Endothelial cell of umbilical vein (primary cell): ENCODE measurements at places on chromosomes 7 and 10. TPM values are rescaled to one million over a fixed set of nuclear protein-coding genes. Genes with fewer than 3 reads are reported as not detected.

KLF14 gene
- not detected in 2 replicates for total RNA-seq

ARL5B gene
- total RNA-seq: 19.1 and 19.4 TPM in 2 replicates

DNA sequence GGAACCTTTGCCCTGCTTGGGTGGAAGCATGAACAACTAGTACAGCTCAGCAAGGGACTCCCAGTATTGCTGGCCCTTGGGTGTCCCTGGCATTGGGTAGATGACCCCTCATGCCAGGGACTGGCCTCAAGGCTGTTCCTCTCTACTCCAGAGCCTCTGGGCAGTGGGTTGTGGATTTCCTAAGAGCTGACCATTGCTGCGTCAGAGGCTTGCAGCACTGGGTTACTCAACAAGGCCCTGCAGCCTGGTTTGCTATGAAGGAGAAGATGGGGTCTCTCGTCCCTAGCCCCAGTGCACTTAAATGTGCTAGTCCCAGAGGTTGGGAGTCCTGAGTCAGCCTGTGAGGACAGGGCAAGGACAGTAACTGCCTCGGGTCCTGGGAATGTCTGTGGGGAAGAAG is 2.5 kb downstream of the VSIR start:
- DNase-seq: no peak

DNA sequence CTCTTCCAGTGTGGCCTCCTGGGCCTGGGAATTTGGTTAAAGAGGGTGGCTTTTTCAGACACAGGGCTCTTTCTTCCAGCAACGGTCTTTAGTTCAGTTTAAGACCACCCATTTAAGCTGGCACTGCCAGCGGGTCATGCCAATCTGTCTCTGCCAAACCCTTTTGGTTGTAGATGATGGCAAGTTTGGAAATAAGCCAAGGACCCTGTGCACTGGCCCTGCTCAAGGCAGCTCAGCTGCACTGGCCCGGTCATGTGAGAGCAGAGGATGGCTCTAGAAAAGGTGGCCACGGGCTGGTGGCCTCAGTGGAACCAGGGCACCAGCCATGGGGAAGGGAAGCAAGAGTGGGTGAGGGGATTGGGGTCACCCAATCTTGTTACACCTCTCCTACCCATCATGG is 294.1 kb downstream of the GLRX3 start:
- no peak for DNase-seq

SERPINE1 gene
- total RNA-seq: 2,296 and 2,645 TPM in 2 replicates

TFEC gene
- total RNA-seq: 7.9 TPM in 2 replicates

- DNase-seq: no peak
These were observed 2.8 kb upstream of the BCL7B start for GRCh38 chr7:73560109-73560835.

ANKRD26 gene
- total RNA-seq: 7.2 and 9.5 TPM in 2 replicates

GRCh38 chr10:52483587-52483986 is 169.5 kb downstream of the DKK1 start:
- no peak for DNase-seq

GRCh38 chr10:113666682-113667252 is 2.9 kb upstream of the NRAP start:
- no peak for DNase-seq

DNA sequence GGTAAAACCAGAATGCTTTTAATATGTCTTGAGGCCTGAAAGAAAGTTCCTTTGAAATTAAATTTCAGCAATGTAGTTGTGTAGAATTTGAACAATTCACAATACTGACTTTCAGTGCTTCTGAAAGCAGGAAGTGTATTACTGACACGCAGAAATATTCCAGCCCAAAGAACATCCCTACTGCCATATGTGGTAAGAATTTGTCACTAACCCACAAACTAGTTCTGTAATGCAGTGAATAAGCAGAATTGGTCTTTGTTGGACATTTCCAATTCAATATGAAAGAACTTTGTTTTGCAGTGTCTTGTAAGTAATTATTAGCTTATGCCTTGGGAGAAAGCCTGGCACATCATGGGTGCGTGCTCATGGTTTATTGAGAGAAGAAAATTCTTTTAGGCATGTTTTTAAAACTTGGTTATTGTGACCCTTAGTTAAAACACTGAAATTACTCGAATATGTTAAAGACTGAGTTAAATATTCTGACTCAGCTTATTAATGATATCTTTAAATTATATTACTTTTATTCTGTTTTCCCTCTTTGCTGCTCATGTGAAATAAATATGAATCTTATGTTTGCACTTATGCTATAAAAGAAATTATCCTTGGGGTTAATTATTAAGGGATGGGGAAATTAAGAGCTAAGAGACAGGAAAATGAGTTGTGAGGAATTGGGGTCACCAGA is 33.4 kb downstream of the PTPN12 start:
- DNase-seq: peak; percentile 48

FBH1 gene
- total RNA-seq: 86.1 and 97.0 TPM in 2 replicates

ZNF488 gene
- total RNA-seq: 0.28 and 0.38 TPM in 2 replicates

GRCh38 chr7:32583791-32584190 is 88.5 kb downstream of the AVL9 start:
- no peak for DNase-seq

SNX10 gene
- total RNA-seq: 0.80 and 1.2 TPM in 2 replicates

DNA sequence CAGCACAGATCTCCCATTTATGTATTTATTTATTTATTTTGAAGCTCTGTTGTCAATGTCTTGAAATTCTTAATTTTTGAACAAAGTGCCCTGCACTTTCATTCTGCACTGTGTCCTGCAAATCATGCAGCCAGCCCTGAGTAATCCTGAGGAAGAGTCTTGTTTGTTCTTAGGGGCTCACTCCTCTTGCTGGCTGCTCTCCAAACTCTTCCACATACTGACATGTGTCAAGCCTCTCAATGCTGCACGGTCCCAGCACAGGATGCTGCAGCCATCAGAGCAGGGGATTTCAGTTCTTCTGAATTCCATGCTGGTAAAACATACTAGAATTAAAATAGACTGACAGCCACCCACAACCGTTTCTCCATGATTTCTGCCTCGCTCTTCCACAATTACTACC is 207.2 kb downstream of the PARD3 start:
- DNase-seq: peak; percentile 55

- no peak for DNase-seq
These were observed 28.8 kb downstream of the PAX2 start for GRCh38 chr10:100774223-100774622.

DNA sequence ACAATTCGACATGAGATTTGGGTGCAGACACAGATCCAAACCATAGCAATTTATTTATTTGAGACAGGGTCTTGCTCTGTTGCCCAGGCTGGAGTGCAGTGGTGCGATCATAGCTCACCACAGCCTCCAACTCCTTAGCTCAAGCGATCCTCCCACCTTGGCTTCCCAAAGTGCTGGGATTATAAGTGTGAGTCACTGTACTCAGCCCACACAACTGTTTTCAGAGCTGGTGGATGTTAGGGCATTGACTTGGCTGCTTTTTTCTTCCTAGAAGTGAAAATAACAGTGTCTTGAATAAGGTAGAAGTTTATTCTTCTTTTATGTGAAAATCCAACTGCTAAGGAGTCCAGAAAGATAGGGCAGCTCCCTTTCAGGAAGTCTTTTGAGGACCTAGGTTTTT is 132.1 kb downstream of the CCDC3 start:
- DNase-seq: no peak

- DNase-seq: no peak
These were observed 486.3 kb downstream of the POM121L12 start for GRCh38 chr7:53521638-53522184.

DNA sequence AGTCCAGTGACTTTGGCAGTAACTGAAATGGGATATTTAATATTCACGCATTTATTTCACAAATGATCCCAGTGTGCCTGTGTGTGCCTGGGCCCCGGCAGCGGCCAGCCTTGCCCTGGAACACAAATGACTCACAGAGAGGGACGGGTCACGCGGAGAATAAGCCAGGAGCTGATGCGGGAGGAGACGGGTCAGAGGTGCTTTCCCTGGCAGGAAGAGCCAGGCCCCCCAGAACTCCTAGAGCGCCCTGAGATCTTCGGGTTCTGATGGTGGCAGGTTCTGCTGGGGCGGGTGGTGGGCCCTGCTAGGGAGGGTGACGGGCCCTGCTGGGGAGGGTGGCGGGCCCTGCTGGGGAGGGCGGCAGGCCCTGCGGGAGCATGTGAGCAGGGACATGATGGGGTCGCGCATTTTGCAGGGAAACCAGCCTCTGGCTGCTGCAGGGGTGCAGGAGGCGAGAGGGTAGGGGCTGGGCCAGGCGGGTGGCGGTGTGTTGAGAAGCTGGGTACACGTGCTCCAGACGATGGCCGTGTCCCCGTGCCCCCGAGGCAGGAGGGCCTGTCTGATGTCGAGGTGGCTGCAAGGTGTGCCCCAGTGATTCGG is 84.2 kb upstream of the DIP2C start:
- no peak for DNase-seq

ZNF22 gene
- 45.0 and 48.7 TPM in 2 replicates for total RNA-seq

SLC39A12 gene
- total RNA-seq: not detected in 2 replicates

- no peak for DNase-seq
These were observed 21.8 kb downstream of the MAP3K8 start for GRCh38 chr10:30455816-30456215.

PDE1C gene
- 2.9 and 3.1 TPM in 2 replicates for total RNA-seq

- DNase-seq: no peak
These were observed 19.2 kb downstream of the PDK4 start for GRCh38 chr7:95577137-95577536.

DNA sequence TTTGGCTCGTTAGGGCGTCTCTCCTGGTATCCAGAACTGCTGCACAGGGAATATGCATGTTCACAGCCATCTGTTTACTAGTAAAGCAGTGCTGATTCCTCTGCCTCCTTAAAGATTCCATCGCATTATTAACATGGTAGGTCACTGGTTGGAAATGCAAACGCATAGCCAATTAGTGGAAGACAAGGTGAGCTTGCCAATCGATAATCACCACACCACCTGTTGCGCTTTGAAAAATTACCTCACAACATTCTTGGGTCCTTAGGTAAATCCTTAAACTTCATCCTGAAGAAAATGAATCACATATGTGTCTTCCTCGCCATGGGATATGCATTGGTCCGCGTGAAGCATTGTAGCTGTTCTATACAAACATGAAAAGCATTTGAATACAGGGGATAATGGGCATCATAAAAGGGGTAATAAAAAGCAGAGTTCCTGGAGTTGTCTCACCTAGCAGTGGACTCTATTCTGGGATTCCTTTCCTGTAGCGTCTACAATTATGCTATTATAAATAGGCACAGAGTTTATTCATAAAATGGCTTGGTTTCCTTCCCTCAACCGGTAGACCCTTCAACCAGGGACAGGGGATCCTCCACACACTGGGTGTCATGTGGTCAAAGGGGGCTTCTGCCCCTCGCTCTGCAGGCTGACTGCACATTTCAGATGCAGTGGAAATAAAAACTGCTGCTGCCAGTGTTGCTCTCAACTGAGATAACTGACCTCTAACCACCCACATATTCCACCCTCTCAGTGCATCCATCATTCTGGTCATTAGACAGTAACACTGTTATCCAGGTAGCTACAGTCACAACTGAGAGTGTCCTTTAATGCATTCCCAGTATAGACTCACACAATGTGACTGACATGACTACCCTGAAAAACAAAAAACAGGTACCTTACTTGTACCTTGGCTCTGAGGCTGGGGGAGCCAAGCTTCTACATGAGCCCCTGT is 389.2 kb upstream of the NFE2L3 start:
- DNase-seq: no peak

DNA sequence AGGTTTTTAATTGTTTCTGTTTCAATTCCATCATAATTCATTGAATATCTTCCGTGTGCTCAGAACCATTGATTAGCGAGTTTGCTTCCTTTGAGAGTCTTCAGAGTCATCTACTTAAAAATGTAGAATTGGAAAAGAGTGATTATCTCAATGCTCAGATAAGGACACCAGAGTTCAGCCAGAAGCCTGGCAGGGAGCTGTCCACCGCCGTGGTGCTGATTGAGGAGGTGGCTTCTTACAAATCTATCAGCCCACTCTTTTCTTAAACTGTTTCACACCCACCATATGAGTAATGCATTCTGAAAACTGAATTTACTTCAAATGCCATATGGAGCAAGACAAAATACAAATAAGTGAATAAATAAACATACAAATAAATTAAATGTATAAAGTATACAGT is 79.3 kb downstream of the INSYN2A start:
- peak; percentile 60 for DNase-seq

CCDC172 gene
- not detected in 2 replicates for total RNA-seq
